ENCODE measurements at places on chromosomes 4 and X.
A peak's percentile ranks its signal among the peaks of the same experiment; 100 is the strongest.

DNA sequence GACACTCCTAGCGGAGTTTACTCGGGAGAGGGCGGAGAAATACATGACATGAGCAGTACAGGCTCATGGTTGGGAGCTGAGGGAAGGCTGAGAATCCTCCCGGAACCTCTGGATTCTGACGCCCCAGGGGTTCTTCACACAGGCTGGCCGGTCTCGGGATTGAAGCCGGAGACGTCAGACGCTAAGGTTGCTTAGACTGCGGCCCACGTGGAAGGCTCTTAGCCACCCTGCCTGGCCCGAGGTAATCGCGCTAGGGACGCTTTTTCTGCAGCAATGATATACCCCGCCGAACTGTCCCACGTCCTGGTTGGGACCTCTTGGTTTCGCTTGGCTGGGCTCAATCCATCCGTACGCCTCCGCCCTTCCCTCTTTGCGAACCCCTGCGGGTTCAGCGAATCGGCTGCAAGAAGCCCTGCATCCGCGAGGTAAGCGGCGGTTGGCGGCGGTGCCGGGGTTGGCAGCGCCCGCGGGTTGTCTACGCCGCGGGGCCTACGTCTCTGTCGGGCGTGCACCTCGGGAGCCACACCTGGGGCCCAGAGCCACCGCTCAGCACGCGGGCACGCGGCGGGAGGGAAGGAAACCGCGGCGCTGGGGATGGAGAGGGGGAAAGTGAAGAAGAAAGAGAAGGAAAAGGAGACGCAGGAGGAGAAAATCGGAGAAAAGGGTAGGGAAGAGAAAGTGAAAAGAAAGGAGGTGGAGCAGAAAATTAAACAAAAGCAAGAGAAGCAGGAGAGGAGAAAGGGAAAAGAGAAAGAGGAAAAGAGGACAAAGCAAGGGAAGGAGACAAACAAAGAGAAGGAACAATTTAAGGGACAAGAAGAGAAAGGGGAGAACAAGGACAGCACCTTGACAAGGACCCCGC, at the start of gene ARL9:
ARL9 (plus strand) TSS at position 523 of the 862 bp plus-strand sequence; CDS start at position 595, 72 bp downstream.
- peak; percentile 20 for DNase-seq

GRCh38 chr4:189804894-189805293, 135.8 kb upstream of the FRG1 start:
- no peak for DNase-seq

GRCh38 chr4:23174179-23174578, 481.4 kb downstream of the GBA3 start:
- no peak for DNase-seq

DNA sequence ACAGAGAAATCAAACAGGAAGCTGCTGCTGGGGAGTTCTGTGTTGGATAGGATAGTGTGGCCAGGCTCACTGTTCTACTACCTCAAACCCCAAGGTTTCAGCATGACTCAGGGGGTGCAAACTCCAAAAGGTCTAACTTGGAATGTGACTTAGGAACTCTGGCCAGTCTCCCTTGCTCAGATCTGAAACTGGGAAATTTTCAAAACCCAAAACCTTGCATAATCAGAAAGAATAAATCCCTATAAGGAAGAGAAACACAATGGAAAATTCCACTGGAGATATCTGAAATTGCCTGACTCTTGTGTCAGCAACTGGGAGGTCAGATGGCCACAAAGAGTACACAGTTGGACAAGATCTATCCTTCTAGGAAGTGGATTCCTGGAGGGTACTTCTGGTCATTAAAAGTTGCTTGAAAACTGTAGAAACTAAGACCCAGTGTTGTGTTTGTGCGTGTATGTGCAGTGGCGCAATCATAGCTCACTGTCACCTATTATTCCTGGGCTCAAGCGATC, 58.0 kb downstream of the PPEF2 start:
- no peak for DNase-seq
